ENCODE measurements at places on chromosomes 13 and 19.

DNA sequence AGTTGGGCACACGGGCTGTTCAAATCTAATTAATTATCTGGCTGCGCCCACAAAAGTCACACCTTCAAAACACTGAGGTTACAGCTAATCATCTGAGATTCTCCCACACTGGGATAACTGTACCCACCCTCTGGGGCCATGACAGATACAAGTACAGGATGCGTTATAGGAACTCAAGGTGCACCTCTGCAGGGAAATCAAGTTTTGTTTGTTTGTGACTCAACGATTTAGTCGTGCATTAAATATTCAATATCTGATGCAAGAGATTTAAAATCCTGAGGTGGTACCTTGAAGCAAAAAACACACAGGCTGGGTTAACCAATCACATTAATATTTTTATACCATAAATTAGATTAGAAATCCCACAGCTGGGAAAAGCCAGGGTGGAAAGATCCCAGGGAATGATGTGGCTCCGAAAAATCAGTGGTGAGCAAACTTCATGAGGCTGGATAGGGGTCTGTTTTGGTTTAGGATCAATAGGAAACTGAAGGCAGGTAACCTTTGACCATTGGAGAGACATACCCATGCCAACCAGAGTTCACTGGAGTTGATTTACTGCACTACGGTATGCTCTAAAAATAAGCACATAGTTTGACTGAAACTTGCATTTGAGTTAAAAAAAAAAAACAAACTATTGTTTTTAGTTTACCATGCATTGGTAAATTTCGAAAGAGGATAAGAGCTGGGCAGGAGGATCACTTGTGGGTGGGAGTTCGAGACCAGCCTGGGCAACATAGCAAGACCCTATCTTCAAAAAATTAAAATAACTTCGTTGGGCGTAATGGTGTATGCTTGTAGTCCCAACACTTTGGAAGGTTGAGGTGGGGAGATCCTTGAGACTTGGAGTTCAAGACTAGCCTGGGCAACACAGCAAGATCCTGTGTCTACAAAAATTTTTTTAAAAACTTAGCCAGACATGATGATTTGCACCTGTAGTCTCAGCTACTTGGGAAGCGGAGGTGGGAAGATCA, 23.9 kb upstream of the CEBPG start:
- DNase-seq, result no peak

DNA sequence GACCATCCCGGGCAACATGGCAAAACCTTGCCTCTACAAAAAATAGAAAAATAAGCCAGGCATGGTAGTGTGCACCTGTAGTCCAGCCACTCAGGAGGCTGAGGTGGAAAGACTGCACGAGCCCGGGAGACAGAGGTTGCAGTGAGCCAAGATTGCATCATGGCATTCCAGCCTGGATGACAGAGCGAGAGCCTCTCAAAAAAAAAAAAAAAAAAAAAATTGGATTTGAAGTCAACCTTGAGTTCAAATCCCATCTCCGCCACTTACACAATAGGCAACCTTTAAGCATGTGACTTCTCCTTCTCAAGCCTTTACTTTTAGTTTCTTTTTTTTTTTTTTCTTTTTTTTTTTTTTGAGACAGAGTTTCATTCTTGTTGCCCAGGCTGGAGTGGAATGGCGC, 12.0 kb downstream of the KASH5 start:
- no peak for DNase-seq

- no peak for DNase-seq
Measured at GRCh38 chr19:7787141-7787540, 24.1 kb downstream of the CLEC4M start.

DNA sequence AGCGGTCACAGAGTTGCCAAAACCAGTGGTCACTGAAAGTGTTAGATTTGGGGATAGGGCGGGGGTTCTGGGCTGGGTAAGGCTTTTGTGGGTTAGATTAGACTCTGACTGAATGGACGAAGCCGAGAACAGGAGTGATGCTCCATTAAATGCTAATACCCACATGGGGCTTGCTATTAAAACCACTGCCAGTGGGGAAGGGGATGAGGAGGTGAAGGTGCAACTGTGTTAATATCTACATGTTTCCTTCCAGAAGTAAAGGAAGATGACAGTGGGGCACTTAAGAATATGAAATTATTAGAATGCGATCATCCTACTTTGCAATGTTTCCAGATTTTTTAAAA, 573 bp upstream of the ZNF614 start:
- DNase-seq, result no peak

DNA sequence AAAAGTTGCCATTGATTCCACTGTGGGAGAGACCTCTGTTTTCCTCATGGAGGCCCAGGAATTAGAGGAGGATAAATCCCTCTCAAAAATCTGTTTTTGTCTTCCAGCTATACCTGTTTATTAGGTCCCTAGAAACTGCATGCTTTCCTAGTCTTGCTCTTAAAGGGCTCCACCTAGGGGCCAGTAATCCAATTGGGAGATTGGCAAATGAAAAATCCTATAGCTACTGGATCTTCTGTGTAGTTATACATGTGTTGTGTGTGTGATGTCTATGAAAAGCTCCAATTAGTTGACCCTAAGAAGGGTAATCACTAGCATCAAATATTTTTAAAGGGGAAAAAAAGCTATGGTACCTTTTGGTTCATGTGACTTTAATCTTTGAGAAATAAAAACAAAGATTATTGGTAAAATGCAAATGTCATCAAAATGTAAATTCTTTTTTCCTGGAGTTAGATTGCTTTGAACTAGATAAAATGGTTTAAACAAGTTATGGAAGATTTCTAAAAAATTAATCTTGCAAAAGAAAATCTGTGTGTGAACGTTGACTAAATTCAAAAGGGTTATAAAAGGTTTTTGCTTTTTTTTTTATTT, 63.4 kb upstream of the C1QTNF9B start:
- peak; percentile 36 for DNase-seq

GRCh38 chr19:33459222-33460090, 62.1 kb downstream of the PEPD start:
- no peak for DNase-seq

DNA sequence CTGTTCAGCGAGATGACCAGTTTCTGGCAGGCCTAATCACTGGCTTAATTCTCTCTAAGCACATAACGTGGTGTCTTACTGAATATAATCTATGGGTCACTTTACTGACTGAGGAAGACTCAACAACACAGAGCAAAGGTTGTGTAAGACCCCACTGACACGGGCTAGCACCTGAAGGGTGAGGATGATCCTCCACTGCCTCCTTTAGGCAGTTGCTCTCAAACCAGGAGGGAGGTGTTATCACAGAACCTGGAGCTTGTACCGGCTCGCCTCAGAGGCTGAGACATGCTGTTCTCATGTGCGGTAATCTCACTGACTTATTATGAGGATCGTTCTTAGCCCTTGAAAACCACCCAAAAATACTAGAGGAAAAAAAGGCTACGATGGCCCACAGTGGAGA, 28.3 kb downstream of the RCBTB2 start:
- DNase-seq, result peak; percentile 9

- DNase-seq, result peak; percentile 48
Measured at GRCh38 chr13:101712026-101712348, 259.5 kb downstream of the ITGBL1 start.

DNA sequence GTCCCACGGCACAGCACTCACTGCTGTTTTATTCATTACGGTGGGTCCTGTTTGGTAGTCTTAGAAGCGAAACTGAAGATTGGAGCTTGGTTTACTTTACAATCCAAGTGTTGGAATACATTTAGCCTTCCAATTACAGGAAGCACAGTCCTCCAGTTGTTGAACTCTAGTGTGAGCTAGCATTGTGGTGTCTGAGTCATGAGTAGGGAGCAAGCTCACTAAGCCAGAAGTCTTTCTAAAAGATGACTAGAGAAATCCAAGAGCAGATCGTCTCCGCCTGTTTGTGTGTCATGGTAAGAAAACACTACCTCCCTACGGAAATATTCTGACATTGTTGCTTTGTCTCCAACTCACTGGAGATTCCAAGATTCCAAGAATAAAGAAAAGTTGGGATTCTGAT, 10.1 kb upstream of the SHISA2 start:
- peak; percentile 98 for DNase-seq

DNA sequence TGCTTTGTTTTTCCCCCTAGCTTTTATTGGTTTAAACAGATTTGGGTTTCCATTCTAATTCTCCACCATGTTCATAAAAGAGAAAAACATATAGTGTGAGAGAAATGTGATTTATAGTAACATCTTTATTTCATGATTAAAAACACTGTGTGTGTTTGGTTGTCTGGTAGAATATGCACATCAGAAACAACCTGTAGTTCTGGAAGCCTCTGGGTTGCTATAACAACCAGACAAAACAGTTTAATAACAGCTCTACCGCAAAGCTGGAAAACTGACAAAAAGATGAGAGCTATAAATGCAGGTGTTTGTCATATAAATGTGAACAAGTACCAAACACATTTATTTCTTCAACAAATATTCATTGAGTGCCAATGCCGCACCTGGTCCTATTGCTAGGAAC, 9.8 kb downstream of the KBTBD6 start:
- DNase-seq, result peak; percentile 22

DNA sequence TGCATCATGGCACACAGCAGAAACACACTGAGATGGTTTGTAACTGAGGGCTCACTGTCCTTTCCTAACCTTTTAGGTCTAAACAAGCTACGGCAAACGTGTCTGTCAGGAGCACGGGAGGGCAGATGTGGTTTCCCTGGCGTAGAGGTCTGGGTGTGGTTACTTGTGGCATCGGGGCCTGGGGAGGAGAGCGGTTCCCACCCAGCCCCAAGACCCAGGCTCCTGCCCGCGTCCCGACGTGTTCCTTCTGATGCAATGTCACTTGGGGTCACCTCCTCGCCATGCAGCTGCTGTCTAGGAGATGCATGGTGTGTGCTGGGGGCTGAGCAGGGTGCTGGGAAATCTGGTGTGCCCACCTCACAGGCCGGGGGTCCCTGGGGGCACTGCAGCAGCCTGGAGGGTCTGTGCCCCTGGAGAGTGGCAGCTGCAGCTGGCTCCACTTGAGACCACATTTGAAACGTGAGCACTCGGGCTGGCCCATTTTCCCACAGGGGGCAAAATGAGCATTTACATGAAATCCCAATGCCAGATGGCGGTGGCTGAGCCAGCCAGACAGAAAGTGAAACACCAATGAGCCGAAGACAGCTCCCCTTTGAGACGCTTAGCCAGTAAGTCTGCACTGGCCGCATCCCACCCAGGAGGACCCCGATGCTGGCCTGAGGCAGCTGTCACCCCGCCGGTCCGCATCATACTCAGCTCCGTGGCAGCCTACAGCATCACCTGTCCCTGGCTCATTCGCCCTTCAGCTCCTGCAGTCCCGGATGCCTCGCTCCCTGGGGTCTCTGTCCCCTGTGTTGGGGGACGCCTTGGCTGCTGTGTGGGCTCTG, 22.3 kb upstream of the MYDGF start:
- DNase-seq, result peak; percentile 44

GRCh38 chr19:862581-863314, 3.3 kb downstream of the CFD start:
- DNase-seq, result no peak

GRCh38 chr19:4337906-4338440, 654 bp downstream of the STAP2 start:
- no peak for DNase-seq

DNA sequence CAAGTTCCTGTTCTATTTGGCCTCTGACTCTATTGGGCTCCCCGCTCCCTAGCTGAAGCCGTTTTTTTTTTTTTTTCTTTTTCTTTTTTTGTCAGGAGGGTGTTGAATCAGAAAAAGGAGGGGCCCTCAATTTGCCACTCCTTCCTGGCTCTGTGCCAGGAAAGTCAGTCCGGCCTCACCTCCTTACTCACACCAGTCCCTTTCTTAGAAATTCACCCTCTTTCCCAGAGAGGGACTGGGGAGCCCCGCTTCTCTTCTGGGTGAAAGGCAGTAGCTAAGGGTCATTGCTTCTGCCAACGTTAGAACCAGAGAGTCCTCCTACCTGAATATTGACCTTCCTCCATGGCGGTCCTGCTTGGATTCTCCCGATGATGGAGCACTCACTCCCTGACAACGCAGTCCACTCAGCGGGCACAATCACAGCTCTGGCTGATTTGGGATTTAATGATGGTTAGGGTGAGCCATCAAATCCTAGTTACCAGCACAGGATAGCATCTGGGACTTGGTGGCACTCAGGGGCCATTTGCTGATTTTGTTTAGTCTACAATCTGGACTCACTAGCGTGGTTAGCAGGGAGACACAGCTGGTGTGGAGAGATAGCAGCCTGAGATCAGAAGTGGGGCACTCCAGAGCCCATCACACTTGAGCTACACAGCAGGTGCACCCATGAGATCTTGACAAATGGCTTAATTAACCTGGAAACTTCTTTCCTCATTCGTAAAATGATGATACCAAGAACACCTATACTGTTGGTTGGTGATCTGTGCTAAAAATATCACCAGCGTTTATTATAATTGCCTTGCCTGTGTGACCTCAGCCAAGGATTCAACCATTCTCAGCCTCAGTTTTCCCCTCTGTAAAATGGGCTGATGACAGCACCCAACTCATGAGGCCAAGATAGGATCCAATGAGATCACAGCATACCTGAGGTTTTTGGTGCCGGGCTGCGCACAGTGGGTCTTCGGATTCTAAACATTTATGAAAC, 2.2 kb downstream of the FCER2 start:
- no peak for DNase-seq

DNA sequence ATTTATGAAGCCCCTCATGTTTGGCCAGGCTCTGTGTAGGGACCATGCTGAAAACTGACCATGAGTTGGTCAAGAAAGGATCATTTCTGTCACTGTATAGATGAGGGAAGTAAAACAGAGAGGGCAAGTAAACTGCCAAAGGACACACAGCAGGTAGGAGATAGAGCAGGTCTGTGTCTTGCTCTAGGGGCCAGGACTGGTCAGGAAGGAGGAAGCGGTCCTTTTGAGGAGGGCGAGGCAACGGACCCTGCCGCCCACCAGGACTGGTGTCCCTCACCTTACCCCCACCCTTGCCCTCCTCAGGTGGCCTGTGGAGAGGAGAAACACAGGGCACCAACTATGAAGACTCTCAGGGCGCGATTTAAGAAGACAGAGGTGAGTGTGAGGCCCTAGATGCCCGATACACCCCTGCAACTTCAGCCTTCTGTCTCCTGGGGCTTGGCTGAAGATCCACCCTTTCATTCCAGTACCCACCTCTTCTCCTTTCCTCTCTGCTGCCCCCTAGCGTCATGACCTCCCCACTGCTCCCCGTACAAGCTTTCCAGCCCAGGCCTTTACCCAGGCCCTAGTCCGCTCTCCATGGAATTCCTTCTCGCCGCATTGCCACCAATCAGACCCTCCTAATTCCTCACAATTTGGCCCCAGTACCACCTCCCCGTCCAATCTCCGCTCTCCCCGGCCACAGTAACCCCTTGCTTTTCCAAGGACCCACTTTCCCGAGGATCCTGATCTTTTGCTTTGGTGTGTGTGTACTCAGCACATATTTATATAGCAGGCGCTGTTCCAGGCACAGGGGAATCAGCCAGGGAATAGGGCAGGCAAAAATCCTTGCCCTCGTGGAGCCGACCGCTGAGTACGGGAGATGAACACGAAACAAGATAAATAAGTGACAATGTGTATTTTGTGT, 3.9 kb downstream of the ANKRD24 start:
- peak; percentile 60 for DNase-seq

- DNase-seq, result peak; percentile 39
Measured at GRCh38 chr13:40175639-40176038, 490.8 kb downstream of the FOXO1 start.

DNA sequence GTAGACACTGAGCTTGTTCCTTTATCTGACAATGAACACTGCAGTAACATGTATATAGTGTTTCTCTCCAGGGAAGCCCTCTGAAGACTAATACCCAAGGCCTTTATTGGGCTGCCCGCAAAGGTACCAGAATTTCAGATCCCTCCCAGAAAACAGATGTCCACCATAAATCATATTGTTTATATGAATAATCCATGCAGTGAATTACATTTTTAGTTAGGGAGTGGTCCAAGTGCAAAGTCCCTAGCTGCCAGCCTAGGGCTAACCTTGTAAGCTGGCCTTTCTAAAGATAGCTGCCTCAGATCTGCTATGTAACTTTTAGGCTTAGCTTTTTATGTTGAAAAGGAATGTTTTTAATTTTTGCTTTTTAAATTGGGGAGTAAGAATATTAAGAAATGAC, 44.7 kb downstream of the TDRD3 start:
- DNase-seq, result peak; percentile 61

Measured in LHCN-M2 (cell line).